Pulmonary artery endothelial cell (primary cell): ENCODE measurements at places on chromosomes 1 and 21. TPM values are rescaled to one million over a fixed set of nuclear protein-coding genes. Genes with fewer than 3 reads are reported as not detected.

AVPR1B gene
- total RNA-seq = not detected in 2 replicates

- DNase-seq = no peak
These were observed 141.3 kb upstream of the WNT4 start for GRCh38 chr1:22284236-22284635.

OVAAL gene
- total RNA-seq = not detected in 2 replicates

GRCh38 chr1:100569888-100570287, 31.9 kb downstream of the GPR88 start:
- no peak for DNase-seq

DNA sequence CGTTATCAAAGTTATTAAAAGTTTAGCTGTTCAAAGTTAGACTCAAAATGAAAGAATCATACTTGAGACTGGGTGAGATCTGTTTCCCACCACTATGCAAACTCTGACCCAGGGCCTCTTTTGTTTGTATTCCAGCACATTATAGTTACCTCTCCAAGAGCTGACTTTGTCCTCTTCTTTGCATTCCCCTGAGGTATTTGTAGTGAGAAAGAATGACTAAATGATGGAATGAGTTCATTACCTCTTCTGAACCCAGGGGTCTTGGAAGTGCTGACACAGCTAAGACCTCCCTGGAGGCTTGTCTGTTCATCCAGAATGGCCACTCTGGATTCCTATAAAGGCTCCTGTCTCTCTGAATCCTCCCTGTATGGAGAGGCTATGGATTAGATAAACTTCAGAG, 62.4 kb downstream of the FGGY start:
- no peak for DNase-seq

PTPN14 gene
- 56.0 and 58.9 TPM in 2 replicates for total RNA-seq

DNA sequence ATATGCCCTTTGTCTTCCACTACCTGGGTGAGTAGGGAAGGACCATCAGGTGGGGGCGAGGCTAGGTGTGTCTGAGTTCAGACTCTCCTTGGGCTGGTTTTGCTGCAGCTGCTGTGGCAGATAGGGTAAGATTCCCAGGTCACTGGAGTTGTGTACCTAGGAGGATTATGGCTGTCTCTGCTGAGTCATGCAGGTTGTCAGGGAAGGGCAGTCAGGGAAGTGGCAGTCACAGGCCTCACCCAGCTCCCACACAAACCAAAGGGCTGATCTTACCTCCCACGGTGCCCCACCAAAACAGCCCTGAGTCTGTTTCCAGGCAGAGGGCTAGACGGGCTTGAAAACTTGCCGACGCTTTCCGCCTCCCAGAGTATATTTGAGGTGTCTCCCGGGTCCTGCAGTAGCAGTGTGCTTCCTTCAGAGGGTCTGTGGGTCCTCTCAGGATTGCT, 201.6 kb upstream of the PLXNA2 start:
- no peak for DNase-seq

INAVA gene
- not detected in 2 replicates for total RNA-seq

DNA sequence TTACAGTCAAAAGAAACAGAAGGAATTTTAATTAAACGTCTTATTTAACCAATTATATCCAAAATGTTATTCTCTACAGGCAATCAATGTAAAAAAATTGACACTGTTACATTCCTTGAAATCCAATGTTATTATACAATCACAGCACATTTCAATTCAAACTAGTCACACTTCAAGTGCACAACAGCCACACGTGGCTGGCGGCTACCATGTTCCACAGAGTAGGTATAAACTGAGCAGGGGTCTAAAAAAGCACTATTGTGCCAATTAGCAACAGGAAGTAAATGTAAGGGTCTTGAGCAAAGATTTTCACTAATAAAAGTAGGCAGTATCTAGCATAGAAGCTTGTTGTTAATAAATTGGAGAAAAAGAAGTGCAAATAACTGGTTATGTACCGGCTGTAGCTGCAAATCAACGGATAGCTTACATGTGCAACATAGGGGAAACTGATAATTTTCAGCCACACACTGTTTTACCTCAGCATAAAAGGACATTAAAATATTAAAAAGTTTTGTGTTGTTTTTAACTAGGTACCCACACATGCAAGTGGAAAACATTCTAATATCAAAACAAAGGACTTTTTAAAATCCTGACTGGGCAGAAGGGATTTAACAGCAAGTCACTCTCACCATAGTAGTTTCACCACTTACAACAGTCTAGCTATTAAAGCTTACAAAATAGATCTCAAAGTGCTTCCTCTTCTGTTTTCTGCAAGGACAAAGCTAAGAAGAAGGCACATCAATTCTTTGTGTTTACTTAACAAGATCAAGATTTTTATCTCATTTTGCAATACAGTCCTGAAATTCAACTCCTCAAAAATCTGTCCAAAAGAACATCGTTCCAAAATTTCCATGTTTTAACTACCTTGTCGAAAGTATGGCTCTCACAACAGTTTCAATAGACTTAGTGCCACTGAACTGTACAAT, 2.5 kb downstream of the CSDE1 start:
- no peak for DNase-seq

SMCP gene
- total RNA-seq = not detected in 2 replicates

PLA2G2C gene
- total RNA-seq = not detected in 2 replicates

DNA sequence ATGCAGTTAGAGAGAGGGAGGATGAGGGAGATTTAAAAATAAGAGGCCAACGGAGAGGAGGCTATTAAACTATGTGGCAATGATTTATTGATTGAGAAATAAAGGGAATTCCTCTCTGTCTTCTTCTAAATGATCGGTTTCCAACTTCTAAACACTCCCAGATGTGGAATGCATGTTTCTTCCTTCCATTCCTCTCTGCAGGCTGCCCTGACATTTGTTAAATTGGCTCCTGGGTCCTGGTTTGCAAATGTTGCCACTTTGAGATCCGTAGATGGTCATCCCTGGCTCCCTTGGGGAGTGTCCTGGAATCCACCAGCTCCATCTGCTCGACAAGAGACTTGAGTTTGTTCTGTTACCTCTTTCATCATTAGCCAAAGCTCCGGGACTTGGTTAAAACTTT, 10.3 kb upstream of the C1orf198 start:
- no peak for DNase-seq

- DNase-seq = no peak
These were observed 156.4 kb upstream of the COL6A1 start for GRCh38 chr21:45825219-45825618.

PEAR1 gene
- total RNA-seq = 15.8 and 17.3 TPM in 2 replicates

DNA sequence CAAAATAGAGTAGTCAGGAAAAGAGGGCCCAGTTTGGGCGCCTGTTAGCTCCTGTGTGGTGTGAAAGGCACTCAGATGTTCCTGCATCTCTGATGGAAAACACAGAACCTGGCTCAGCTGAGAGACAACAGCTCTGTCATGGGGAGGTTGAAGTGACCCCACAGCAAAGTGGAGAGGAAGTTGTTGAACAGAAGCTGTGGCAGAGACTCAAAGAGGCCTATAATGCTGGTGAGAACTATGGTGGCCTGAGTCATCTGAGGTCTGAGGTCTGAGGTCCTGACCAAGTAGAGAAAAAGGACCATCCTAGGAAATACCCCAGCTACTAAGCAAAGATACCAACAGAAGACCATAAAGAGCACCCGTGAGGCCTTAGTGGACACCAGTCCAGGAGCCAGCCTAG, 45.6 kb upstream of the JAK1 start:
- DNase-seq = no peak

DNA sequence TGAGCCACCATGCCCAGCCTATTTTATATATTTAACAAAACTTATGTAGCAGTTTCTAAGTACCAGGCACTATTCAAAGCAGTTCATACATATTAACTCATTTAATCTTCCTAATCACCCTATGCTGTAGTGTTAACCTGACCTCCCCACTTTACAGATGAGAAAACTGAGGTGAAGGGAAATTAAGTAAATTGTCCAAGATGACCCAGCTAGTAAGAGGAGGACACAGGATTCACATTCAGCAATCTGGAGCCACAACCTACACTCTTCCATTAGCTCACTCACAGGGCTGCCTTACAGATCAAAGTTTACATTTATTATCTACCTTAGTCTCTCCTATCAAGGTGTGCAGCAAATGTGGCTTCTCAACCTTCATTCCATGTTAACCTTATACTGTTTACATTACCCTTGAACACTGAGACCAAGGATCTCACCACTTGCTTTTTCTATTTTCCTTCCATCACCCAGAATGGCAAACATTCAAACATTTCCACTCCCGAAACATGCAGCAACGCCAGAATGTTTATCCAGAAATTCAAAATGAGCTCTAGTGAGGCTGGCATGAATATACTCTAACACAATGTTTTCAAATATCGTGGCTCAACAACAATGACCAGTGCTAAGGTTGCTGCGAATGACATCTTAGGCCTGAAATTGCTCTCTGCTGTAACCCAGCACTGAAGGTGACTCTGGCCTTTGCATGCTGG, 24.5 kb downstream of the HIVEP3 start:
- no peak for DNase-seq

- DNase-seq = no peak
These were observed 64.6 kb upstream of the TARBP1 start for GRCh38 chr1:234543442-234544086.

FNBP1L gene
- total RNA-seq = 70.2 and 77.7 TPM in 2 replicates

DNA sequence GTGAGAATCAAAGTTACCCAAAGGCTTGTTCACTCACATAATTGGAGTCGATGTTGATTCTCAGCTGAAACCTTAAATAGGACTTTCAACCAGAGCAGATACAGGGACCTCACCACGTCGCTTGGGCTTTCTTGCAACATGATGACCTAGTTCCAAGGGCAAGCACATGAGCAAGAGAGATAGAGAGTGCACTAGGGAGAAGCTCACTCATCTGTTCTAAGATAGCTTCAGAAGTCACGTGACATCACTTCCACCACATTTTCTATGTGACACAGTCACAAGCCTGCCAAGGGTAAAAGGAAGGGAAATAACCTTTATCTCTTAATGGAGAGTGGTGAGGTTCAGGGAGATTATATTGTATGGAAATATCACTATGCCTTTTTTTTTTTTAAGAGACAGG, 470.1 kb upstream of the PLXNA2 start:
- DNase-seq = no peak

DNA sequence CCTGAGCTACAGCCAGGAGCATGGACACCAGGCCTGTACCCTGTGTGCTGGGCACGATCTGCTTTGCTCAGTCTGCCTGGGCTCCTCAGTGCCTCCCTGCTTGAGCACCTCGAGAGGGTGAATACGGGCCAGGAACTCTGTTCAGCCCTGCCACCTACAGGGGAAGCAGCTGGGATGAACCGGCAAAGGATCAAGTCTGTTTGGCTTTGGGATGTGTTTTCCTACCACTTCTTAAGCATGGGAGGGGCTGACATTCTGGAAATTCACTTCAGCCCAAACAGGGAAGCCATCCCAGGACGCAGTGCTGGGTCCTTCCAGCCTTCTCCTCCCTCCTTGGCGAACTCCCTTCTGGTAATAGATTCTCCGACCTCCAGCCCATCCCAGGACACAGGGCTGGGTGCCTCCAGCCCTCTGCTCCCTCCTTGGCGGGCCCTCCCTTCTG, 55.8 kb upstream of the SELENON start:
- DNase-seq = no peak

- no peak for DNase-seq
These were observed 10.4 kb downstream of the SH3BGRL3 start for GRCh38 chr1:26290122-26290881.

PRR9 gene
- total RNA-seq = not detected in 2 replicates

GRCh38 chr1:222171005-222171404, 376.9 kb downstream of the HHIPL2 start:
- DNase-seq = no peak

DNA sequence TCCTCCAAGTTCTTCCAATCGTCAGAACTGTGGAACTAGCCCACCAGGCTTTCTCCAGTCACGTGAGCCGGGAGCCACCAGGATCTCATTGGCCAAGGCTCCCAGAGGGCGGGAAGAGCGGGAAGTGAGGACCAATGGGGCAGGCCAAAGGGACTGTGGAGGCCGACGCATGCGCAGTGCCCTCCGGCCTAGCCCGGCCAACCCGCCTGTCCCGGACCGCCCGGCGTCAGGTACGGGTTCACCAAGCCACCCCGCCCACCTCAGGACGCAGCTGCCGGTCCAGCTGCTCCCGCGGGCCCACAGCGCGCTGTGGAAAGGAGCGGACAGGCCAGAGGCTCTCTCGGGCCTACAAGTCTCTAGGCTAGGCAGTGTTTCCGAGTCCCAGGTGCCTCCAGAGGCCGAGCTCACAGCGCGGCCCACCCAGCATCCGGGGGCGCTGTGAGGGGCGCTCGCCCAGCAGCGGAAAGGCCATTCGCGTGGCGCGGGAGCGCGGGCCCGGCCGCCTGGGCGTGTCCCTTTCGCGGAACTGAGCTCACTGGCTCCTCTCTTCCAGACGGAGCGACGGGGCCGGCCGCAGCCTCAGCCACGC, 10.9 kb downstream of the OR14I1 start:
- no peak for DNase-seq

OR6N1 gene
- total RNA-seq = not detected in 2 replicates

DNA sequence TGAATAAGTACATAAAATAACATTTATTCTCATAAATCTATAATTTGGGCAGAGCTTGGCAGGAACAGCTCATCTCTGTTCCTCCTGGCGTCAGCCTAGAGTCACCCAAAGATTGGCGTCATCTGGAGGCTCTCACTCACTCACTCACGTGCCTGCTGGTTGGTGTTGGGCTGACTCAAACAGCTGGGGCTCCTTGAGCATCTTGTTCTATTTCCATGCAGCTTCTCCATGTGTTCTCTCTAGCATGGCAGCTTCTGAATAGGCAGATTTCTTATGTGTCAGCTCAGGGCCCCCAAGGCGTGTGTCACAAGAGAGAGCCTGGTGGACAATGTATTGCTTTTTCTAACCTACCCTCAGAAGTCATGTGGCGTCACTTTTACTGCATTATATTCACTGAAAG, 70.6 kb upstream of the RAB3GAP2 start:
- DNase-seq = no peak

DNA sequence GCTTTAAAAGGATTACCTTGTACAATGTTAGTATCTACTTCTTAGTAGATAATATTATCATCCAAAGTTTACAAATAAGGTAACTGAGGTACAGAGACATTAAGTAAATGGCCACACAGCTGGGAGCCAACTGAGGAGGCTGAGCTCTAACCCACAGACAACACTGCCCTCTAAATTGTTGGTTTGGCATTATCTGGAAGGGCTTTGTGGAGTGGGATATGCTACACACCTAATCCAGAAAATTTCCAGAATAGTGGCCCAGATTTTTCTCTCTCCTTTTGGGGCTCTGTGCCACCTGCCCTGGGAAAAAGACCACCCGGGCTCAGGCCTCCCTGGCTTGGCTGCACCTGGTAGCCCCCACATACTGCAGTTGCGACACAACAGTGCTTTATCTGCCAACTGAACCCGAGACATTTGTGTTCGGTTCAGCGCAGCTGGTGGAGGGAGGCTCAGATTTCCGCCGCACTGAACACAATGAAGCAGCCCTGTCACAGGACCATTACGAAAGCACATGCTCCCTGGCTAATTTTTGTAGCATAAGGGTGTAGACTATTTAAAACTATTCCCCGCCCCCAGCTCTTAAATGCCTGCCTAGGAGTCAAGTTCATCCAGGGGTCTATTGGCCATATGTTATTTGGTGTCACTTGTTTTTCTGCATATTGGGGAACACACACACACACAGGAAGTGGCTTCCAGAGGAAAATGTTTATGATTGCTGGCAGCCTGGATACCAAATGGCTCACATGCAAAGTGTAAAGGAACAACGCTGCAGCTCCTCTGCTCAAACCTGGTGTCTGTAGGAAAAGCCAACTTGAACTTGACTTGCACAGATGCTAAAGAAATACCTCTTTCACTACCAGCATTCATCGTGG, 92.3 kb upstream of the ESRRG start:
- DNase-seq = no peak

UBQLN4 gene
- total RNA-seq = 16.2 and 20.6 TPM in 2 replicates

GRCh38 chr1:35715568-35716002, 3.1 kb downstream of the C1orf216 start:
- DNase-seq = no peak

ETV3L gene
- total RNA-seq = not detected in 2 replicates

- no peak for DNase-seq
These were observed 131.7 kb upstream of the ESRRG start for GRCh38 chr1:216854836-216855484.
